Esophagus mucosa (tissue), 1 donor: ENCODE measurements at places on chromosomes 5 and 9.
A peak's percentile ranks its signal among the peaks of the same experiment; 100 is the strongest.

DNA sequence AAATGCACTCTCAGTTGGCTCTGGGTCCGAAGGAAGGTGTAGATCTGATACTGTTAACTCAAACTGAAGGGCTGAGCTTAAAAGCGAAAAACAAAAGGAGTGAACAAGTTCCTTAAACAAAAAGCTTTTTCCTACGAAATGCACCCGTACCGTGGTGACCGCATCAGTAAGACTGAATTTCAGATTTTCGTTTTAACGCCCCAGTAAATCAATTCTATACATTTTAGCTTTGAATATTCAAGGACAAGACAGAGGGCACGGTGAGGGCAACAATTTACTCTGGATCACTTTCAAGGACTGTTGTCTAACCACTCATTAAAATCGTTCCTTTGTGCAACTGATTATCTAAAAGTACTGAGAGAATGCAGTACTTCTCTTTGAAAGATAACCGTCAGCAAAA, 1.9 kb downstream of the HOMER1 start:
- ATAC-seq, result no peak

DNA sequence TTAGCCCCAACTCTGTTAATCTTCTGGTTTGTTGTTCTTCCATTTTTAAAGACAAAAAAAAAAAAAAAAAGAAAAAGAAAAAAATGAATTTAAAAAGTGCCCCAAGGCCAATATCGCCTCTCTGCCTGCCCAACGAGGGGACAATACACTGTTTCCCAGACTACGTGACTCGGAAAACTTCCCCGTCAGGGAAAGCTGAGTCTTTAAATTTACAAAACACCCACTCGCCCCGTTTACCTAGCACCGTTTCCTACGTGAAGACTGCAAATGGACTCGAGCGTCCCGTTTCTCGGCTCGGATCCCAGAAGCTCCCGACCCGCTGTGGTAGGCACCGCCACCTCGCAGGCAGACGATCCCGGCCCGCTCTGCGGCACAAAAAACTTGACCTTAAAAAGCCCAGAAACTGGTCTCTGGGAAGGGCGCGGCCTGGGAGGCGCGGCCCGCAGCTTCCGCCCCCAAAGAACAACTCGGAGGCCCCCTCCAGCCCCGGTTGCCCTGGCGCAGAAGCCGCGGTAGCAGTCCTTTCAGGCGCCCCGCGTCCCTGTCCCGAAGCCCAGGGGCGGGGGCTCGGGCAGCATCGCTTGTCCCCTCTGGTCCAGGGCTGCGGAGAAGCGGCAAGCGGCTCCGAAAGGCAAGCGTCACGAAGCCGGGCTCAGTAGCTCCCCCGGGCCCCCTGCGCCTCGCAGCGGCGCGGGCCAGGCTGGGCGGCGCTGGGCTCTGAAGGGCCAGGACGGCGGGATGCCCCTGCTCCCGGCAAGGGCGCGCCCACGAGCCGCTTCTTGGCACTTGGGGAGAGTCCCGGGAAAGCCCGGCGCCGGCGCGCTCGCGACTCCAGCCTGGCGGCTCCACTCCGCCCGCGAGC, at the start of gene GCNT4:
GCNT4 (minus strand) TSS at position 367 of the 862 bp plus-strand sequence. CDS start 22,521 bp downstream, outside the sequence.
- ATAC-seq, result peak; percentile 35

GRCh38 chr9:132541870-132542830, 40.3 kb upstream of the BARHL1 start:
- ATAC-seq, result no peak

DNA sequence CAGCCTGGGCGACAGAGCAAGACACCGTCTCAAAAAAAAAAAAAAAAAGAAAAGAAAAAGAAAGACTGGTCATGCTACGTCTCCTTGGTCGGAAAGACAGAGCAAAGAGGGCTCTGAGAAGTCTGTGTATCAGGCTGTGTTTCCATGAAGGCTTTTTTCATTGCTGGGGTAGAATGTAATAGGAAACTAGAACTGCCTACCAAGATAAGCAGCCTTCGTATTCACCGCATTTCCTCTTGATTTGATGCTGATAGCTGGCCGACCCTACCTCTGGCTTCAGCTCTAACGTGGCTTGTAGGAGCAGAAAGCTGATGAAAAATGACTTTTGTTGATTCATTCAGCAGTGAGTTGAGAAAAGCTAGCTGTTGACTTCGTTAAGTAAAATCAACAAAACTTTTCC, 17.4 kb downstream of the SLC1A3 start:
- ATAC-seq, result no peak

DNA sequence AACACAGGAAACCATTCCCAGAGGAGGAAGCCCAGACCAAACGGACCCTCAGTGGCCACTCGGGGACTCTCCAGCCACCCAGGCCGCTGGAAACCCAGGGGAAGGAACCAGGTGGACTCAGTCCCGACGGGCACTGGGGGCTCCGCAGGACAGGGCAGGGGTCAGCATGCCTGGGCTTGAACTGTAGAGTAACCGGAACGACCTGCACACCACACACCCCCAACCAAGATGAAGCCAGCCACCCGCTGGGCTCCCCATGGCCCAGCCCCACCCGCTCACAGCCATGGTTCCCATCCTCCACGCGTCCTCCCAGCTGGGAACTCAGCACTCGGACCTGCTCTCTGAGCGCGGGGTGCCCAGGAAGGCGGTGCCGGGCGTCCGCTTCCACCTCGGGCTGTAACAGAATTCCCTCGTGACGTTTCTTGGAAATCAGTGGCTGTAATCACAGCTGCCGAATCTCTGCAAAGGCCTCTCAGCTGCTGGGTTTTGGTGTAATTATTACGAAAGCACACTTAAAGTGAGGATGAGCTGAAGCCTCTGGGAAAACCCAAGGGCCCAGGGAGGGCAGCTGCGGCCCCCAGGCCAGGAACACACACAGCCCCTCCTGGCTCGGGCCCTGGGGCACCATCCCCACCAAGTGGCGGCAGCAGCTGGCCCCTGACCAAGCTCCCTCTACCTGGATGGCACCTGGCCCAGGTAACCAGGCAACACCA, 13.8 kb downstream of the NACC2 start:
- no peak for ATAC-seq

GRCh38 chr5:110896901-110897300, 158.1 kb downstream of the SLC25A46 start:
- ATAC-seq, result no peak
